Stromal cell of bone marrow (primary cell): ENCODE measurements at places on chromosomes 12 and 14.

- no peak for DNase-seq
Observed at GRCh38 chr14:99562856-99563748, 40.9 kb downstream of the CCDC85C start.

- DNase-seq: peak; percentile 36
Observed at GRCh38 chr12:25557830-25558436, 4.8 kb upstream of the LMNTD1 start.

GRCh38 chr14:69694730-69695281 is 72.1 kb upstream of the SRSF5 start:
- DNase-seq: no peak

DNA sequence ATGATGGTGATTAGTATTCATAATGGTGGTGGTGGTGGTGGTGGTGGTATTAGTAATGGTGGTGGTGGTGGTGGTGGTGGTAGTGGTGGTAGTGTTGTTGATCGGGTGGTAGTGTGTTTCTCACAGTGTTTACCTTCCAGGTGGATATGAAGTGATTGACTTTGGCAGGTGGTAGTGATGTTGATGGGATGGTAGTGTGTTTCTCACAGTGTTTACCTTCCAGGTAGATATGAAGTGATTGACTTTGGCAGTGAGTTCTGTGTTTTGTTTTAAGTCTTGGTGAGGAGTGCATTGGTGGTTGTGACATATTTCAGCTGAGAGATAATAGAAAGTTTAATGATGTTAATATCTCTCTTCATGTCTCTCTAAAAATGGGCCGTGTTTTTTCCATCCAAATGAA is 189.4 kb downstream of the TMTC2 start:
- DNase-seq: no peak

DNA sequence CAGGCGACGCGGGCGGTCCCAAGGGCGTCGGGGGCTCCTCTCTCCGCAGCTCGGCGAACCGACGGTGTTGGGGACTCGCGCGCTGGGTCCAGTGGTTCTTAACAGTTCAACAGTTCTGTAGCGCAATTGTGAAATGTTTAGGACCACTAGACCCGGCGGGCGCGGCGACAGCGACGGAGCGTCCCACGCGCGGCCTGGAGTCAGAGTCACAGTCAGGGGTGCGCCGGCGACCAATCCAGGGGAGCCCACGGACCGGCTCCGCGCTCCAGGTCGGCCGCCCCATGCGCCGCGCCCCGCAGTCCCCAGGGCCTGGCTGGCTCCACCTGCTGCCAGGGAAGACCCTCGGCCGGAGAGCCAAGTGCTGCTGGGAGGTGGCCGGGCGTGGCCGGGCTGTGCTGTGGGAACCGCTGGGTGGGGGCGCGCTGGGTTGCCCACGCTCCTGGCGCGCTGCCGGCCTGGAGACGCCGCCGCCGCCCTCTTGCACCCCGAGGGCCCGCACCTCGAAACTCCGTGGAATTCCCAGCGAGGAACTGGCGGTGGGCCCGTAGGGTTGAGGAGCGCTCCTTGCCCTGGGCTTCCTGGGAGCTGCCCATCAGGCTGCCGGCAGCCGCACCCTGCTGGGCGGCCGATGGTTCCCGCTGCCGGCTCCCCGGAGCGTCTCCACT is 20.9 kb upstream of the KIF26A start:
- no peak for DNase-seq

GRCh38 chr12:97112136-97112535 is 205.1 kb downstream of the NEDD1 start:
- DNase-seq: no peak

GRCh38 chr12:110102255-110102654 is 21.9 kb upstream of the IFT81 start:
- peak; percentile 36 for DNase-seq

DNA sequence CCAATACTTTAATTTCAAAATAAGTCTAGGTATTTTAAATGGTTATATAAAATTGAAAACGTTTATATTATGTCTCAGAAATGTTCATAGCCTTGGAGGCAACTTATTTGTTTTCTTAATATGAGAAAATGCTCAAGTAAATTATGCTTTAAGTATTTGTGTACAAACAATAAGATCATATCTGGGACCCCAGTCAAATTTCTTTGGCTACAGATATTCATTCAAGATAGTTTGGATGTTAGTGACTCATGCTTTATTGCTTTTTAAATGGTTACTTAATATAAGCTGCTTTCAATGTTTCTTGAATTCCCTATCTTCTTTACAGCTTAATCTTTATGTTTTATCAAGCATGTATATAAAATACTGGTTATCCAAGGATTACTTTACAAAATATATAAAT is 291.3 kb downstream of the KCNC2 start:
- DNase-seq: no peak

DNA sequence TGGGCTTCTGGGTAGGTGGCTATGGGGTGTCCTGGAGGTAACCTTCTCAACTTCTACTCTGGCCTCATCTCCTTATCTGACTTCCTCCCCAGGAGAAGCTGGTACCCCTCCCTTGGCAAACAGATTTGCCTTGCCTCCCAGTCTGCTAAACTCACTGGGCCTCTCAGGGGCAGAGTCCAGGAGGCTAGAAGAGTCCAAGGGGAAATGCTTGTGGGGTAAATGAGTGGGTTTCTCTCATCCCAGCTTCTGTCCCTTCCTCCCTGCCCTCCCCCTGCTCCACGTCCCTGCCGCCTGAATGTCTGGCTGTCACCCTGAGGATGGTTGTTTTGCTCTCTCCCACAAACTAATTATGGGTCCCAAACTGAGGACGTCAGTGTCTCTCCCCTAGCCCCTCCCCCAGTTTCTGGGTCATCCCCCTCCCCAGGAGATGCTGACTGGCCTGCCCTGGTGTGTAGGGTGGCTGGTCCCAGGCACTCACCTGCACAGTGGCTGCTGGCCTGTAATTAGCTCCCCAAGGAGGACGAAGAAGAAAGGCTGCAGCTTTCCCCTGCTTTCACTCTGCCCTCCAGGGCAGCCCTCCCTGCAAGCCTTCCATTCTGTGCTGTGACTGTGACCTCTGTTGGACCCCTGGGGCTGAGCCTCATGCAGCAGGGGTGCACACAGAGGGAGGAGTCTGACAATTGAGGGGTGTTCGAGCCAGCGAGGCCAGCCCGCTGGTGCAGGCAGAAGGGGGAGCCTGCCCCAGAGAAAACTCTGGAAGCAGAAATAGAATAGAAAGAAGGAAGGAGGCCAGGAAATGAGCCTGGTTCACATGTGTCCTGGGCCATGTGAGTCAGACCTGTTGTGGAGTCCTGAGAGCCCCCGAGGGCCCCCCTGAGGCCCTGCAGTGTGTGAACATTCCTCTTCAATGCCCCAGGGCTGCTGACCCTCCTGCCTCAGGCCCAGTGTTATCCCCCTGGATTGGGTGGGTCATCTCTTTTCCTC is at the start of gene LRP1-AS:
Gene LRP1-AS, minus strand, starts transcription at position 659 of the 984 bp plus-strand sequence.
- DNase-seq: no peak

DNA sequence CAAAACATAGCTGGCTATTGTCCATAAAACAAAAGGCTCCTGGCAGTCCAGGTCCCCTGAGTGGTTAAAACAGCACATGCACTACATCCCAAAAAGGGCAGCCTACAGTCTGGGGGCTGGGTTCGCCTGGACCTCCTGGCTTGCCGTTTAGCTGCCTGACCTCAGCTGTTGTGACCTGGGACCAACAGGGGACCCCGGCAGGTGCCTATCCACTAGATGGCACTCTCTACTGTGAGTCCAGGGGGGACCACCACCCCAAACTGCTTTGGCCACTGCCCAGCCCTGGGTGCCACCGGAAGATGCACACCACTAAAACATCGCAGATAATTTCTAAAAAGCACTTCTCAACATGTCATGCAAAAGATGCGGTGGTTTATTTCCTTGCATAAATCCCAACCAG is 2.9 kb upstream of the RTL1 start:
- DNase-seq: no peak

DNA sequence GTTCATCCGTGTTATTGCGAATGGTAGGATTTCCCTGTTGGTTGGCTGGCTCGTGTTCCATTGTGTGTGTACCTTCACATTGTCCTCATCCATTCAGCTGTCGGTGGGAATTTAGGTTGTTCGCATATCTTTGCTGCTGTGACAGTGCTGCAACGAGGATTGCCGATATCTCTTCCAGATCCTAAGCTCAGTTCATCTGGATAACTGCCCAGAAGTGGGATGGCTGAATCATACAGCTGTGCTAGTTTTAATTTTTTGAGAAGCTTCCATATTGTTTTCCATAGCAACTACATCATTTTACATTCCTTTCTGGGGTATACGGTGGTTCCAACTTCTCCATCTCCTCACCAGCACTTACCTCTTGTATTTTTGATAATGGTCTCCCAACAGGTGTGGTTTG is 292.8 kb upstream of the SFSWAP start:
- no peak for DNase-seq

DNA sequence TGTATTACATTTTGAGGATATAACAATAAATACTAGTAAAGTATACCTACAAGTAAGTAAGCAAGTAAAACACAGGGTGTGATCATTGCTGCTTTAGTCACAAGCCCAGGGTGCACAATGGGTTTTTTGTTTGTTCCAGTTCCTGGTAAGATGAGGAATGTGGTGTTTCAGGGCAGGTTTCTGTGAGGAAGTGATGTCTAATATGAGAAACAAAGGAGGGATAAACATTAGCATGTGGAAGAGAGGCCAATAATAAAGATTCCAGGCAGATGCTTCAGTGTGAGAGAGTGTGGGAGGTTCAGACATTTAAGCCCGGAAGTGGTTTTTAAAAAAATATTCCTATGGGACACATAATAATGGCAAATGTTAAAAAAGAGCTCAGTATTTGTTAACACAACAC is 808.1 kb upstream of the USP15 start:
- DNase-seq: no peak

DNA sequence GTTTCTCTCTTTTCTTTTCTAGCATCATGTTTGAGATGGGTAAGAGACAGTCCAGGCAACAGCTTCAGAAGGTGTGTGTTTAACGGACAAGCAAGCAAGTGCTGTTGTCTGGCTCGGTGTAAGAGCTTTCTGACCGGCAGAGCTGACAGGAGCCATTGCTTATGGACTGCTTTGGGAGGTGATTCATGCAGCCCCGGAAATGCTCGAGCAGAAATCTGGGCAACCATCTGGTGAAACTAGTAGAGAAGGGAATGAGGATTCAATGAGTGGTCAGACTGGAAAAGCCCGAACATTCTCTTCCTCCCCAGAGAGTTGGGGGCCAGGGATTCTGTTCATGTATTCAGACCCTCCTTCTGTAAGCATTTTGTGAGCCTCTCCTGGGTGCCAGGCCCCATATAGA is 24.4 kb downstream of the TUNAR start:
- peak; percentile 41 for DNase-seq

DNA sequence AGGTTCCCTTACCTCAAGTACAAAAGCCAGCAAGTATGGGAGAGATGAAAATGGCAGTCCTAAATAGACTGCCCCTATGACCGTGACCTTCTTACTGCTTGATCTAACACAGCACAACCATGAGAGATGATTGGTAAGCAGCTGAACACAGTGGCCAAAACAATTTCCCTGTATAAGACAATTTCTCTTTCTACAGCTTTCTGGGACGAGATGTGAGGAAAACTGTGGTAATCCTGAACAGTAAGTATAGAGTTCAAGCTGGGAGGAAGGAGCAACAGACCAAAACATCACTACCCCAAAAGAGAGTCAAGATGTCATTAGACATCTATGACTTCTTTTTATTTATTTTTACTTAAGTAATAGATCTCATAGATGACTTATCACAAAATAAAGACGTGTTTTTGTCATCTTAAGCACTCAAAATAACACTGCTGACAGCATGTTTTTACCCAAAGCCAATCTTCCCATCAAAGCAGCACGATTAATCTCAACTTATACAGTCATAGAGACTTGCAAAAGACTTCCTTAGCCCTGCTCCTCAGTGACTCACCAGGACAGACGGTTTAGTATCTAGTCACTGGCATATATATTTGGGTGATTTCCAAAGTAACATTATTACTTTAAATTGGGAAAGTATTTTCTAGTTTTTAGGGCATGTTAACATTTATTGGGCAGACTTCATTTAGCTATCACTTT is 3.7 kb downstream of the TMEM52B start:
- DNase-seq: peak; percentile 60

DNA sequence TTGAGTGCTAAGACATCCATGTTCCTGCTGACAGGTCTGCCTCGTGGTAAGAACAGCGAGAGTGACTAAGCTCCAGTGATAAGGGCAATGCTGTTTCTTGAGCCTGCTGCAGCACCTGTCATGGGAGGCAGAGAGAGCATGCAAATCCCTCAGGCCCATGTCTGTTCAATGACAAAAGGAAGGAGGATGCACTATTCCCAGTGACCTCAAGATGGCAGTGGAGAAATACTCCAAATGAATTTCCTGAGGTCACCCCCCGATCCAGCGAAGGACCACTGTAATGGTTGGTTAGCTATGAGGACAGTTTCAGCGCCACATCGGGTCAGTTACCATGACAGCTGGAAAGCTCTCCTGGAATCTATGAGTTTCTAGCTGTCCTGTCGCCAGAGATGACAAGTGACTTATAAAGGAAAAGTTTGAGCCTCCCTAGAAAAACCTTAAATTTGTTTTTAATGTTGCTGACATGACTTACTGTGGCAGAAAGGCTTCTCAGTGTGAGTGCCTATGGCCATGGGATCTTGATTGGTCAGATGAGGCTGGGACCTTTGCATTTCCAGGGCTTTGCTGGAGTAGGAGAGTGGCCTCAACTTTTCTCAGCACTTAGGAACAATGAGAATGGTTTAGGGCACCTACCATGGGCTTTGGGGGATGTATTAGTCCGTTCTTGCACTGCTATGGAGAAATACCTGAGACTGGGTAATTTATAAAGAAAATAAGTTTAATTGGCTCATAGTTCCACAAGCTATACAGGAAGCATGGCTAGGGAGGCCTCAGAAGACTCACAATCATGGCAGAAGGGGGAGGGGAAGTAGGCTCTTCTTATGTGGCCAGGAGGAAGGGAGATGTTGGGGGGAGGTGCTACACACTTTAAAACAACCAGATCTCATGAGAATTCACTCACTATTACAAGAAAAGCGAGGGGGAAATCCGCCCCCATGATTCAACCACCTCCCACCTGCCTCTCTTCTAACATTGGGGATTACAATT is 88.0 kb upstream of the TMEM260 start:
- peak; percentile 26 for DNase-seq

- no peak for DNase-seq
Observed at GRCh38 chr14:31560759-31561154, 447 bp upstream of the NUBPL start.

GRCh38 chr14:21534576-21534975 is 8.4 kb upstream of the SALL2 start:
- DNase-seq: no peak

GRCh38 chr12:71201136-71201679 is 43.4 kb upstream of the TSPAN8 start:
- DNase-seq: no peak

- no peak for DNase-seq
Observed at GRCh38 chr14:100448376-100448775, 125.2 kb downstream of the SLC25A47 start.

- DNase-seq: no peak
Observed at GRCh38 chr12:71504476-71504875, 64.9 kb downstream of the LGR5 start.

GRCh38 chr12:113348849-113349536 is 9.4 kb upstream of the PLBD2 start:
- DNase-seq: no peak

DNA sequence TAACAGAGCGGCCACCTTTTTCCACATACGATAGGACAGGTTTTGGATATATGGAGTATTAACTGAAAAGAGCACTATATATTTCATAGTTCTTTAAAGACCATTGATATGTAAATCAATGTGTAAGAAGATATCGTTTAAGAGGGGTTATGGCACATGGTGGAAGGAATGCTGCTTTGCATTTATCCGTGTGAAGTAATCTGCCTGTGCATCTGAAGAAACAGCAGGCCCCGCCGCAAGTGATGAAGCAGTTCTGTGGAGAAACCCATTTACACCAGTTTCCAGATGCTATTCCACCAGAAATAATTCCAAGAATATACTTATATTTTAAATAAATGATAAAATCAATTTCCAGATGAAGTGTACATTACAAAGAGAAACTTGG is 72.4 kb downstream of the BICD1 start:
- no peak for DNase-seq
